ENCODE measurements at places on chromosomes 16 and 17.

- H3K4me3 ChIP-seq = no peak overlapping the region
- no peak overlapping the region for H3K27ac ChIP-seq
Observed at GRCh38 chr16:74064120-74064735, 232.4 kb upstream of the PSMD7 start.

DNA sequence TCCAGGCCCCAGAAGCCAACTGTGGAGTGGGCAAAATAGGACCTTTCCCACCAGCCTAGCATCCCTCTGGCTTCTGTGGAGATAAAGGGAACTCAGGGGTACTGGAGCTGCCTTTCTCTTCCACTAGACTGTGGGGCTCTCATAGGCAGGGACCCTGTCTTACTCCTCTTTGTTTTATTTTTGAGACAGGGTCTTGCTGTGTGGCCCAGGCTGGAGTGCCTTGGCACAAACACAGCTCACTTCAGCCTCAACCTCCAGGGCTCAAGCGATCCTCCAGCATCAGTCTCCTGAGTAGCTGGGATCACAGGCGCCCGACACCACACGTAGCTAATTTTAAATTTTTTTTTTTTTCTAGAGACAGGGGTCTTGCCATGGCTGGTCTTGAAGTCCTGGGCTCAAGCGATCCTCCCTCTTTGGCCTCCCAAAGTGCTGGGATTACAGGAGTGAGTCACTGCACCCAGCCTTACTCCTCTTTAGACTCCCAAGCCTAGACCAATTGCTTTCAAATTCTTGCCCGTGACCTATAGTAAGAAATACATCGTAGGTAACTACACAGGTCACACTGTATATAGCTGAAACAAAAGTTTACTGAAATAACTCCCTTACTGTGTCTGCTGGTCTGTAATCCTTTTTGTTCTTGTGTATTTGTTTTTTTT lies 2.6 kb downstream of the RAI1 start:
- peaks cover 5% of the 10 kb centered on the region for H3K4me1 ChIP-seq
- no peak for DNase-seq
- H3K27ac ChIP-seq = peak overlapping the region; percentile 62
- H3K36me3 ChIP-seq = no peaks in the 10 kb centered on the region
- no peak overlapping the region for H3K4me3 ChIP-seq

DNA sequence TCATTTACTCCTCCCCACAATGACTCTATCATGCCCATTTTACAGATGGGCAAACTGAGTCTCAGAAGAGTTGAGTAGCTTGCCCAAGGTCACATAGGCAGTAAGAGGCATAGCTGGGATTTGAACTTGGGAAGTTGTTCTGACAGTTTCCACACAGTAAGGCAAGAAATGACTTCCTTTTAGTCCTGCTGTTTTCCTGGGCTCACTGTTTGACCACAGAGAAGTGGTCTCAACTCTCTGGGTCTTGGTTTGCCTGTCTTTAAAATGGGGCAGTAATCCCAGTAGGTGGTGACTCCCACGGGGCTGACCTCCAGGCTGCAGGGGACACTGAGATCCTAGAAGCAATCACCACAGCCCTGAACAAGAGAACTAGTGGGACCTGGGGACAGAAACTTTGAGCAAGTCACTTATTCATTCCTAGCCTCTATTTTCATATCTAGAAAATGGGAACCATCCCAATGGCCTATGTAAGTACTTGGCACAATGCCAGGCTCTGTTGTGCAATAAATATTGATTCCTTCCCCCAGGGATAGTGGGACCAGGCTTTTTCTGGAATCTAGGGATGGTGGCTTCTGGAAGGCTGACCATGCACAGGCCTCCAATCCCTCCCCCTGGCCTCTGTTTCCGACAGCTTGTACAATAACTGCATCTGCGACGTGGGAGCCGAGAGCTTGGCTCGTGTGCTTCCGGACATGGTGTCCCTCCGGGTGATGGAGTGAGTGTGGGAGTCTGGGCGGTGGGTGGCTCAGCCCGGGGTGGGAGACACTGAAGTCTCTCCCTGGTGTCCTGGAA lies 20.5 kb downstream of the DEXI start:
- no peaks in the 10 kb centered on the region for H3K36me3 ChIP-seq
- H3K4me3 ChIP-seq = no peak overlapping the region
- DNase-seq = no peak
- no peaks in the 10 kb centered on the region for H3K27me3 ChIP-seq

DNA sequence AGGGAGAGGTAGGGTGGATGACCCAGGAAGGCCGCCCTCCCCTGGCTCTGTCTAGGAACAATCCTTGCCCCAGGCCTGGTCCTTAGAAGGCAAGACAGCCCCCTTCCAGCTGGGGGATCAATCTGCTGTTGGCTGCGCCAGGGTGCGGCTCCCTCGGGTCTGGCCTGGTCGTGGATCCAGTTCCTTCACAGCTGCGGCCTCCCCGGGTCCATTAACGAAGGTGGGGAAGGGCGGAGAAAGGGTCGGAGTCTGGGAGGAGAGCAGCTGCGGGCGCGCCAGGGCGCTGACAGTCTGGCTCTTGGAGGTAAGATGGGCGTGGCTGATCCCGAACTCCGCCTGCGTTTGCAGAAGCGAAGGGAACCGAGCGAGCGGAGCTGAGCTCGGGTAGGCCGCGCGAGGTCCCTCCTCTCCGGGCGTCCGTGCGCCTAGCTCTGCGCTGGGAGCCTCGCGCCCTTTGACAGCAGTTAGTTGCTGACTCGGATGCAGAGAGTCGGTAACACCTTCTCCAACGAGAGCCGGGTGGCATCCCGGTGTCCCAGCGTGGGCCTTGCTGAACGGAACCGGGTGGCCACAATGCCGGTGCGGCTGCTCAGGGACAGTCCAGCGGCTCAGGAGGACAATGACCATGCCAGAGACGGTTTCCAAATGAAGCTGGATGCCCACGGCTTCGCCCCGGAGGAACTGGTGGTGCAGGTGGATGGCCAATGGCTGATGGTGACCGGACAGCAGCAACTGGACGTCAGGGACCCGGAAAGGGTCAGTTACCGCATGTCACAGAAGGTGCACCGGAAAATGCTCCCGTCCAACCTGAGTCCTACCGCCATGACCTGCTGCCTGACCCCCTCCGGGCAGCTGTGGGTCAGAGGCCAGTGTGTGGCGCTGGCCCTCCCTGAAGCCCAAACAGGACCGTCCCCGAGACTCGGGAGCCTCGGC lies at the start of gene HSPB9:
Gene HSPB9 (plus strand): TSS at position 434 of the 933 bp plus-strand sequence. CDS start 47 bp downstream, at position 481.
- no peaks in the 10 kb centered on the region for H3K27me3 ChIP-seq
- H3K27ac ChIP-seq = peak within 1 kb of the TSS; percentile 79
- H3K4me1 ChIP-seq = peaks cover 24% of the 10 kb centered on the region
- H3K36me3 ChIP-seq = peaks cover 8% of the 10 kb centered on the region
- DNase-seq = no peak

DNA sequence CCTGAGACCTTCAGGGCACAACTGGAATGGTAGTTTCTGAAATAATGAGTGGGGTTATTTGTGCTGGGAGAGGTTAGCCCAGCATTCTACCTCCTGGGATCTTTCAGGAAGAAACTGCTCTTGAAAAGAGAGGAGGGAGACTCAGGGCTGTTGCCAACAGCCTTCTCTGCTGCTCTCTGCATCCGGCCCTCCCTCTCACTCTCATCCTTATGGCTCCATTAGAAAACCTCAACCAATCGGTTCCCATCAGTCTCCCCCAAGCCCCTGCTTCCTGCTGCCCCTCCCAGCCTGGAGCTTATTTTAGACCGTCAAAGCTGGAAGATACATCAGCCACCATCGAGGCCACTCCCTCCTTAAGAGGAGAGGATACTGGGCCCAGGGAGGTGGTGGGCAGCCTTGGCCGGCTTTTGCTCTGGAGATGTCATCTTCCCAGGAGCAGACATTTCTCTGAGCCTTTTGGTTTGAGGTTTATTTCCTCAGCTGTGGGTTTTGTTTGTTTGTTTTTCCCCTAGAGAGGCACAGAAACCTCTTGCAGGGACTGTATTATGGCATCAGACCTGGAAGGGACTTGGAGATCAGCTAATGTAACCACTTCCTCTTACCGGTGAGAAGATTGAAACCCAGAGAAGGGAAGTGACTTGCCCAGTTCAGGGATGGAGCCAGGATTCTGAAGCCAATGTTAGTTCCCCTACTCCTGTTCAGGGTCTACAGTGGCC lies 2.7 kb downstream of the MPRIP start:
- no peak overlapping the region for H3K4me3 ChIP-seq
- H3K36me3 ChIP-seq = no peaks in the 10 kb centered on the region
- H3K27ac ChIP-seq = peak overlapping the region; percentile 38
- H3K4me1 ChIP-seq = peaks cover 40% of the 10 kb centered on the region
- DNase-seq = peak; percentile 34
- H3K27me3 ChIP-seq = no peaks in the 10 kb centered on the region

GRCh38 chr17:79814974-79815835 lies 18.3 kb upstream of the CBX8 start:
- DNase-seq = no peak
- H3K27me3 ChIP-seq = peaks cover 24% of the 10 kb centered on the region
- no peak overlapping the region for H3K4me3 ChIP-seq

DNA sequence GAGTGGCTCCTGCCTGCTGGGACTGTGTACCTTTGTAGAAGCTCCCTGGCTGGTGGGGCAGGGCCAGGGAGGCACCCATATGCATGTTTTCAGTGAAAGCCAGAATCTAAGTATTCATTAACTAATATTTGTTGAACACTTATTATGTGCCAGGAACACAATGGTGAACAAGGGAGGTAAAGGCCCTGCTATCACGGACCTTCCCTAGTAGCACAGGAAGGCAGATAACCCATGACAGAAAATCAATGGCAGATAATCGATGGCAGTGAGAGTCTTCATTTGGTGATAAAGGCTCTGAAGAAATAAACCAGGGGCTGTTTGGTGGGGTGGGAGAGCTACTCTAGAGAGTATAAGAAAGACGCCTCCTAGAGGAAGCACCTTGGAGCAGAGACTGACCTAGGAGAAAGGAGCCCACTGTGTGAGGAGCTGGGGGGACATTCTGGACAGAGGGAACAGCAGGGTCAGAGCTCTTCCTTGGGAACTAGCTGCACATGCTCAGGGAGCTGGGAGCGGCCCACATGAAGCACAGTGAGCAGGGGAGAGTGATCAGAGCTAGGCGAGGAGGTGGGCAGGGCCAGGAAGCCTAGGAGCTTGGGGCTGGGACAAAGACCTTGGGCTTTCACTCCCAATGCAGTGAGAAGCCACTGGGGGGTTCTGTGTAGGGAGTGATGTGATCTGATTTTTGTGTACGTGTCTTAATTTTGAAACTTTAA lies 78.5 kb downstream of the SPECC1 start:
- no peaks in the 10 kb centered on the region for H3K27me3 ChIP-seq
- DNase-seq = no peak
- no peaks in the 10 kb centered on the region for H3K36me3 ChIP-seq
- H3K4me1 ChIP-seq = no peaks in the 10 kb centered on the region
- H3K4me3 ChIP-seq = no peak overlapping the region

GRCh38 chr16:78796221-78796866 lies 696.9 kb downstream of the WWOX start:
- H3K4me1 ChIP-seq = no peaks in the 10 kb centered on the region
- H3K4me3 ChIP-seq = no peak overlapping the region
- H3K27me3 ChIP-seq = no peaks in the 10 kb centered on the region
- peak; percentile 56 for DNase-seq
- H3K27ac ChIP-seq = no peak overlapping the region
- H3K36me3 ChIP-seq = no peaks in the 10 kb centered on the region

DNA sequence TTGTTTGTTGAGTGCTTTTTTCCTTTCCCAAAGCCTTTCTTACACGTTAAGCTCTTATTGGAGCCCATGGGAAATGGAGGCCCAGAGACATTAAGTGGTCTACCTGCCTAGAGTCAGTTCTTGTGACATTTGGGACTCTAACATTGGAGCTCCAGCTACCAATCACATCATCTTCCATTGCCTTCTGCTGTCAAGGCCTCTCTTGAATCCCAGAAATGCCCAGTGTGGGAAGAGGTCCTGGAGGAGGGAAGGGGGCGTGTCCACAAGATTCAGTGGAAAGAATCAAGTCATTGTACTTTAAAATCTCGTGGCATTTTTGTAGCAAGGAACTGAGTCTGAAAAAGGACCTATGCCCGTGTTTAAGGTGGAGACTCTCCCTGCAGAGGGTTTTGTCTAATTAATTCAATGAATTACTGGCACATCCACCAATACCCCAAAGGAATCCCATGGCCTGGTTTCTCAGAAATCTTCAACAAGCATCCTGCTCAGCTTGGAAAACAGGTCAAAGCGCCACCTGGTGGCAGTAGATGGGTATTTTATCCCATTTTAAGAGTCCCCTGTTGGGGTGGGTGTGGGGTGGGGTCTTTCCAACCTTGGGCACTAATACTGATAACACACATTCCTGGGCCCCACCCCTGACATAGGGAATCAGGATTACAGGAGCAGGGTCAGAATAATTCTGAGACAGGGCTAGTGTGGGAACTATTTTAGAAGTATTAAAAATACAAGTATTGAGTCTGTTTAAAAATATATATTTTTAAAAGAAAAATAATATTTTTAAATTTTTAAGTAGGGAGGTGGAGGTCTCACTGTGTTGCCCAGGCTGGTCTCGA lies 24.6 kb downstream of the GPT2 start:
- H3K27me3 ChIP-seq = no peaks in the 10 kb centered on the region
- H3K4me1 ChIP-seq = no peaks in the 10 kb centered on the region
- H3K27ac ChIP-seq = no peak overlapping the region
- H3K4me3 ChIP-seq = no peak overlapping the region

- no peaks in the 10 kb centered on the region for H3K36me3 ChIP-seq
- peaks cover 34% of the 10 kb centered on the region for H3K4me1 ChIP-seq
- no peaks in the 10 kb centered on the region for H3K27me3 ChIP-seq
- no peak for DNase-seq
- H3K27ac ChIP-seq = peak overlapping the region; percentile 98
- peak overlapping the region; percentile 48 for H3K4me3 ChIP-seq
Observed at GRCh38 chr16:2036200-2036966, 9.7 kb downstream of the NHERF2 start.

DNA sequence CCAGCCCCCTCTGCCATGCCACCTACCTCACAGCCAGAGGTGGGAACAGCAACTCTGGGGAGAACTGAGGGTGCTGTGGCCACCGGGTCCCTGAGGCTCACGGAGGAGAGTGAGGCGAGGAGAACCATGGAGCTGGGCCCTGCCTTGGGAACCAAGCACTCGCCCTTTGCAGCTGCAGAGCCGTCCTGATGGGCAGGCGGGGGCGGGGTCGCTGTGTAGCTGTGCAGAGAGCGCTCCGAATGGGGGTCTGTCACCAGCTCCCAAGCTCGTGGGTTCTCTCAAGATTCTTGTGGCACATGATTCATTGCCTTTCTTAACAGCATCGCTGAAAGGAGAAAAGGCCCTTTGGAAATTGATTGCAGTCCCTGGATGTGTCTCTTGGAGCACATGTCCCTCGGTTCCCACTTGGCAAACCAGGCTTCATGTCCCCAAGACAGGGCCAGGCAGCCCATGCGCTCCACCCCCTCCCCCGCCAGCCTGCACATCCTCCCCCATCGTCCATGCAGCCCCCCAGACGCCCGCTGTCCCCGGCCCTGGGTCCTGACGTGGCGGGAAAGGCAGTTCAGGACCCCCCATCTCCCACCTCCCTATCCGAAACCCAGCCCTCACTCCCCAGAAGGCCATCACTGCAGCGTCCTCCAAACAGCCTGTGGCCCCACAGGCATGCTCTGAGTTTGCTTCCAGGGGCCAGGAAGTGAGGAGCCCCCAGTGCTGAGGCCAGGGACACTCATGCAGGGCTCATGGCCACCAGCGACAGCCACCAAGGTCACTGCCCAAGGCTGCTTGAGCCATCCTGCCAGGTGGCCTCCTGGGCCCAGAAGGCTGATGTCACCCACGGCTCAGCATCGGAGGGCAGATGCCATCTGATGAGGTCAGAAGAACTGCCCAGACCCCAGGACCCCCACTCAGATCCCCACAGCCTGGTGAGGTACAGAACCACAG lies 20.6 kb upstream of the CHMP6 start:
- H3K36me3 ChIP-seq = no peaks in the 10 kb centered on the region
- no peaks in the 10 kb centered on the region for H3K4me1 ChIP-seq
- no peak for DNase-seq
- H3K4me3 ChIP-seq = no peak overlapping the region
- H3K27me3 ChIP-seq = no peaks in the 10 kb centered on the region
- no peak overlapping the region for H3K27ac ChIP-seq
